ENCODE measurements at places on chromosomes 2 and 18.

- no peak for DNase-seq
These were observed 40.9 kb upstream of the TRIM43B start for GRCh38 chr2:95525294-95526035.

DNA sequence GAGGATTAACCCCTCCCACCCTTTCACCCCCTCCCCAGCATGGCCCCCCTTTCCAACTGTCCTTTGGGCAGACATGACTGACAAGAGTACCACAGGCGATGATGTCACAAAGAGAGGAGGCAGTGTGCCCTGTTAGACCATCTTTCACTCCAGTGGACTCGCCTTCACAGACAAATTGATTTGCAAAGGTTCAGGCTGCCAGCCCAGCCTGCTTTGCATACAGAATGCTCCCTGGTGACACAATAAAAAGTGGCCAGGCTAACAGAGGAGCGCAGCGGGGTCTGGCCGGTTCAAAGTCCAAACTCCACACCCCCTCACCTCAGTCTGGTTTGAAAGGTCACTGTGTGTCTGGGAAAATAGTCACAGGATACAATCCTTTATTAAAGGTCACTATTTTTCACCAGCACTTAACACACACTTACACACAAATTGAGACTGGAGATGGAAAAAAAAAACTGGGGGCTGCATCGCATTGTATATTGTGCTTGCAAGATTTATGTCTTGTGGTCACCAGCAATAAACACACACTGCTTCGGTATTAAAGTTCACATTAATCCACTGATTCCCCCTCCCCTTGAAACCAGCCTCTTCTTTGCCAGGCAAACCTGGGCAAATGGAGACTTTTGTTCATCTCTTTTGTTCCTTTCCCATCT lies 236.9 kb downstream of the BCL11A start:
- no peak for DNase-seq

DNA sequence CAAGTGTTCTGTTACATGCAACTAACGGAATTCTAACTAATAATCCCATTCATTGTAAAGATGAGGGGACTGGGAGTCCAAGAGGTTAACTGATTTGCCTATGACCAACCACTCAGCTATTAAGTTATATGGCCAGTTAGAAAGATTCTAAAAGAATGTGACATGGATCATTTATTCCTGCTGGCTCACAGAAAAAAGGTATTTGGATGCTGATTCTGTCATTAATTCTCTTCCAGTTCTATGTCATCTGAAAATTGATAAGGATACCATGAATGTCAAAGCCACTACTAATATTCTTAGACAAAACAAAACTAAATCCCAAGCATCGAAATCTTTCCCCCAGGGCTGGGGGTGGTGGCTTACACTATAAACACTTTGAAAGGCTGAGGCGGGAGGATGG lies 41.2 kb upstream of the GORASP2 start:
- no peak for DNase-seq

GRCh38 chr2:25294573-25295462 lies 46.9 kb downstream of the DNMT3A start:
- DNase-seq: peak; percentile 68

DNA sequence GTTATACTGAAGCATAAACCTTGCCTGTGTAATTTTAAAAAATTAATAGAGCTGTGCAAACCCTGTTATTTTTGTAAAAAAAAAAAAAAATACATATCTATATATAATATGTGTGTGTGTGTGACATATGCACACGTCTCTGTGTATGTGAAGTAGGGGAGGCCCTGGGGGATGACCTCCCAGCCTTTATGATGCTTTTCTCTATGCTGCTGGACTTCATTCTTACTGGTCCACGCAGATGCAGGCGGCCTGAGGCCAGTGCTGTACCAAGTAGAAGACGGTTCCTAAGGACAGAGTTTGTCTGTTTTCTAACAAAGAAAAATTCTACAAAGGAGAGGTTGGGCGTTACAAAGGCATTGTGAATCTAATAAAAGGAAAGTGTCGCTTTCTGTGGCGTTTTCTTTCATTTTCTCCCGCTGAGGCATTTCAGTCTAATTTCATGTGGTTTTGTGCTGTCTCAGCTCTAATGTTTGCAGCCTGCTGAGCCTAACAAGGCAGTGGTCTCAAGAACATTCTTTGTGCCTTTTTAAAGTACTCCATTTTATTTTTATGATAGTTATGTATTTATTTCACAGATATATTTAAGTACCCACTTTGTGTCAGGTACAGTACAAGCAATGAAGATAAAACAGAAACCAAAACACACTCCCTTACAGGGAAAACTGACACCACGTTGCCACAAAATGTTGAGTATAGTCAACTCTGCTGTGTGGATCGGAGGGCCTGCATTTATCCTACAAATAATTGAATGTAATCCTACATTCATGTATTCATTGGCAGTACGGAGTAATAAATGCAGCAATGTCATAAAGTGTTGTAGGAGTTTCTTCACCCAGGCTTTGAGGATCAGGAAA lies 118.0 kb downstream of the RAB3GAP1 start:
- DNase-seq: no peak

DNA sequence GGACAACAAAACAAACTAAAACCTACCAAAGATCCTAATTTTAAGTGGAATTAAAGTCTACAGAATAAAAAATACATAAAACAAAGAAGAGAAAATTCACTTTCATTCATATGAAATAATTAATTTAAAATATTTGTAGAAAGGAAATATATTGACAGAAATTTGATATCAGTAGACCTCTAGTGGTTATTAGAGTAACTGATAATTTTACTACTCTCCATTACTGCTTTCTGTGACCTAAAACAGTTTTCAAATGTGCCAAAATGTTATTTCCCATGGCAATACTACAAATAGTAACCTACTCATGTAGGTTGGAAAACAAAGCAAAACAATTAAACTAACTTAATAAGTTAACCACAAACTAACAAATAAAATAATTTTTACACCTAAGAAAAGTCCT lies 147.1 kb downstream of the NOL4 start:
- DNase-seq: no peak

- DNase-seq: no peak
These were observed 473 bp downstream of the ELMOD3 start for GRCh38 chr2:85355073-85355410.

DNA sequence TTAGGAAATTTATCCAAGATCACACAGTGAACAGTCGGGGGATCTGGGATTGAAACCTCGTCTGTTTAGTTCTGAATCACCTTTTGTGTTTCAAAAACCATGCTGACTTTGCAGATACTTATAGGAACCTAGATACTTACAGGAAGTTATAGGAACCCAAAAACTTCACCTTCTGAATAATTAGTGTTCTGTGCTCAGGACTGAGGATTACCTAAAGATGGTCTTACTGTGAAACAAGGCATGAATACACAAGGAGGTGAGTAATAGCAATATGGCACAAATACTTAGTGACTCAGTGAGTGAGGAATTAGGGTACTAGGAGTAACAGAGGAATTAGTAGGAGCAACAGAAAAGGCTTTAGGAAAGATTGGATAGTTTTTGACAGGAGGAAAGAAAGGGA lies 145.5 kb downstream of the LRATD1 start:
- DNase-seq: no peak

DNA sequence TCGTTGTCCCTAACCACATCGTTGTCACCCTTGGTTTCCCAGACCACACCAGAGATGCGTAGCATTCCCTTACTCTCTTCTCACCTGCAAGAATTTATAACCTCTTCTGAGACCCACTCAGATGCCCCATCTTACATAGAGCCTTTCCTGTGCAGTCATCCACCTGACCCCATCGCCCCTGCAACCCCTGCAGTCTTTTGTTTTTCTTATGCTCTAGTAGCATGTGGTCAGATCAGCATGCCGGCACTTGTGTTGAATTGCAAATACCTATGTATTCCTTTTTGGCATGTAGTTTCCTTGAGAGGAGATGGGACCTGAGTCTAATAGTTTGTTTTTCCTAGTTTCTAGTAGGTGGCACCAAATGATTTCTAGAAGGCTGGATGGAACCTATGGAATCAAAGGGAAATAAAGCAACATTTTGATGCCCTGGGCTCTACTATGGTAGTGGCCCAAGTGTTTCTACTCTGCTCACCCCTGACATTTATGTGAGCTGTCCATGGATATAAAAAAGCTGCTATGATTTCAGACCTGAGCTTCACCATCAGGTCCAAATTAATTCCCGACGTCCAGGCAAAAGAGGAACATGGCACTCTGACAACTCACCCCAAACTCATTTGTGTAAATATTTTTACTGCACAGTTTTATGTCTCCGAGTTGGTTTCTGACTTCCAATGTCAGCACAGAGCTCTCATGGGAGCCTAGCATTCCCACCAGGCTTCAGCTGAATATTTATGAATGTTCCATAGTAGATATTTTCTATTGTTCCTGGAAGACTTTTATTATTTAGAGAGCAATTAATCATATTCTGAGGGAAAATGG lies 143.6 kb downstream of the RNF144A start:
- DNase-seq: no peak

GRCh38 chr2:191670787-191671186 lies 7.1 kb upstream of the NABP1 start:
- no peak for DNase-seq

- DNase-seq: no peak
These were observed 520.0 kb upstream of the SALL3 start for GRCh38 chr18:78459668-78460067.

DNA sequence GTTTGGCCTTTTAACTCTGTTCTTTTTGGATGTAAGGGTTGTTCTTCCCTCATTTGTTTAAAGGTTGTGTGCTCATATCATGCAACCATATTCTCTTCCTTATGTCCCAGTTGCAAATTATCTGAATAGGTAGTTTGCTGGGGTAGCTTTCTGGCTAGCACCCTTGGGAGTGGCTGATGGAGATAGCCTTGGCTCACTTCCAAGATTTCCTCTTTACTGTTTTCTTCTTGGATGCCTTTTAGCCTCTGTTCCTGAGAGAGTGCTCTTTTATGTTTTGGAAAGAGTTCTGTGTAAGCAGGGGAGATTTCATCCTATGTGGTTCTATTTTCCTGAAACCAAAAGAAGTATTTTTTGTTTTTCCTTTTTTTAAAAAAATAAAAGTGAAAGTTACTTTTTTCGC lies 25.4 kb downstream of the USP14 start:
- DNase-seq: no peak

- no peak for DNase-seq
These were observed 16.4 kb downstream of the PLEKHH2 start for GRCh38 chr2:43653506-43653905.

Data from activated gamma-delta T cell treated with anti-CD3 and anti-CD28 coated beads, Interleukin-2, amount 50 U/mL, for 16 hours (primary cell).